Hematopoietic multipotent progenitor cell treated with erythropoietin and hydrocortisone succinate and interleukin-3 and kit ligand, for 4 days (in vitro differentiated cells): ENCODE measurements at places on chromosomes 1 and 21.
A peak's percentile ranks its signal among the peaks of the same experiment; 100 is the strongest.

DNA sequence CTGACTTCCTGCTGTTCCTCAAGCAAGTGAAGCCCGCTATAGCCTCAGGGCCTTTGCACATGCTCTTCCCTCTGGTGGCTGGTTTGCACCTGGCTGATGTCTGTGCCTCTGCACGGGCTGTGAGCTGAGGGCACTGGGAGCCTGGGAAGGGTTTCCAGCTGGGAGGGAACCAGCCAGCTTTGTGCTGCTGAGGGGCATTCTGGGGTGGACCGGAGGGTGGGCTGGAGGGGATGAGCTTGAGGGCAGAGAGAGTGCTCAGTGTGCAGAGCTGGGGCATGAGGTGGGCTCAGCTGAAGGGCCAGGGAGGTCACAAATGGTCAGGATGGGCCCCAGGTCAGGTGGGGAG, 305.7 kb downstream of the MATN1 start:
- no peak for DNase-seq

DNA sequence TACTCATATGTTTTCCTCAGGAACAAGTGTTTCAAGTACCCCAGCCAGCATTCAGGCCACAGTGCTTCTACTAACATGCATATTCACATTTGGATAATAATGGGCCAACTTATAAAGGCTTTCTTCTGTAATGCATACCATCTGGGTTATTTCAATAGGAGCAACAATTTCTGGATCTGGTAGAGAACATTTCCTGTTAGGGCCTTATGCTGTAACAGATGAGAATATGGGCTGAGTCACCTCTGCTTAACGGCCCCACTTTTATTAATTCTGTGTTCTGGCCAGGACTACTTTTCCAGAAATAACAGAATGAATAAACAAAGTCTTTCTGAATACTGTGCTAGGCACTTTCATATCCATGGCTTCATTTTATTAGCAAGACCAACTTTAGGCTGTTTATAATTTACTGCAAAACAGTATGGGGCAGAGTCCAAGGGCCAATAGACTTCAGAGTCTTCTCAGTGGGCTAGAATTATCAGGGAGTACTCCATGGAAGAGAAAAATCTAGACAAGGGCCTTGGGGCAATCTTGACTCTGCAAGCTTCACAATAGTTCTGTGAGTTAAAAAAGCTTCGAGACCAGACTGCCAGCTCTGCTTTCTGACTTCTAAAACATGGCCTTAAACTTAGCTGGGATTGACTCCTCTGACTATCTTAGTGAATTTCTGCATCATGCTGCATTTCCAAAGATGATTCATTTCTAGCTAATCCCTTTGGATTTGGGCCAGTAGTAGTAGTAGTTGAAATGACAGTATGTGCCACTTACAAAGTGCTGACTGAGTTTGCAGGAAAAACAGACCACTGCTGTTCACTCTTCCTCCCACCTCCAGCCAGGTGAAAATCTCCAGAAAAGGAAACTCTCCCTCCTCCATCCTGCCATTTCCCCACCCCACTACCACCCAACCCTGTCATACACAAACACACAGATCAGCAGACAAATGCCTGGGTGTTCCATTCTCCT, 8.2 kb upstream of the SSX2IP start:
- no peak for DNase-seq

- DNase-seq = no peak
These were observed at the start of gene VWA5B1 for GRCh38 chr1:20290624-20291597. Gene VWA5B1 (plus strand): TSS chr1:20290875. CDS start chr1:20310602, 19,727 bp downstream.

- no peak for DNase-seq
These were observed 417.0 kb downstream of the PTBP2 start for GRCh38 chr1:97138515-97139032.

GRCh38 chr1:187641907-187642306, 813.2 kb downstream of the PLA2G4A start:
- no peak for DNase-seq

DNA sequence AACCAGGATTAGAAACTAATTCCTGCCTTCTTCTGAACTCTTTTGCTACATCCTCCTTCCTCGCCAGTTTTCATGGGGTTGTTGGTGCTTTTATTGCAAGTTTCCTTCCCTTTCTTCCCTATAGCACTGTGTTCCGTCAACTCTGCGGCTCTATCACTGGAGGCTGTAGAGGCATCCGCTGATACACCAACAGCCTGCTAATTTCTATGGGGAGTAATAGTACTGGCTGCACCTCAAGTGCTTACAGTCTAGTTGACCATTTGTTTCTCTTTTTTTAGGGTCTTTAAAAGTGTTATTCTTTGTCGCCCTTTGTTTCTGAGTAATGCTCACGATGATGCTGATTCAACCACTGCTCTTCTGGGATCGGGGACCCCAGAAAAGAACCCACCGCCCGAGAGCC, 746 bp downstream of the MIS18A start:
- peak; percentile 58 for DNase-seq

DNA sequence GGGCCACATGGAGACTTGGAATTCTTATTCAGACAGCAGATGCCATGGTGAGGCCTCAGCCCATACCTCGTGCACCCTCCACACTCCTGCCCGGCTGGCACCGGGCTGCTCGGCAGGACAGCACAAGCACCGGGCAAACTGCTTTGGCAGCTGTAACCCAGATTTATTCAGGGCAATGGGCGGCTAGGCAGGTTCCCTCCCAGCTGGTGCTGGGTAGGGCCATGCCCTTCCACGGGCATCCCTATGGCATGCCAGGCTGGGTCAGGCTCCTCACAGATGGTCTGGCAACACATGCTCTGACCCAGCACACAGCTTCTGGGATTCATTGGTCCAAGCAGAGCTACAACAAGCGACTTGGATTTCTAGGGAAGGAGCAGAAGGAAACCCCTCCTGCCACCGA, 53.4 kb downstream of the ATP1A1 start:
- DNase-seq = no peak

DNA sequence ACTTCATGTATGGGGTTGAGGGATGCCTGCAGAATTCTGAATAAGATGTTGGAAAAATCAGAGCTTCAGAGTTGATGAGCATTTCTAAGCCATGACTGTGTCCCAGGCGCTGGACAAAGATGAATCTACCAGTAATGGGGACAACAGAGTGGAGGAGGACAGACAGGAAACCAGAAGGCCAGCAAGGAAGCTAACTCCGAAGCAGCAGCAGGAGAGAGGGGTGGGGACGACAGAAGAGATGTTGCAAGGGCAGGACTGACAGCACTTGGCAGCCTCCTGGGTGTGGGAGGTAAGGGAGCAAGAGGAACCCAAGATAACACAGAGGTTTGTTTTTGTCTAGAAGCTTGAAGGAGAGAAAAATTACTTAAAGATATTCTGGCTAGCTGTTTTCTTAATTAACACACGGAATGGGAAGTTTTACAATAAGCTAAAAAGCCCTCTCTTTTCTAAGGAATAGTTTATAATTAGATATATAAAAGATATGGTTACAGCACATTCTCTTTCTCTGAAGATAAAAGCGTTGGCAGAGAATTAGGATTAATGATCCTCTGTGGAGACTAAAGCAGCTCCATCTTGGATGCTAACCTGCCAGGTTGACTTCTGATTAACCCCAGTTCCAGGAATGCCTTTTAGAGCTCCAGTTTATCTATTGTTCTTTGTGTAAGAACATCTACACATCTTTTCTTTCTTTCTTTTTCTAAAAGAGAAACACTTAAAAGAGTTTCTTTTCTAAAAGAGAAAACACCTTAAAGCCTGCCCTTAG, 92.7 kb downstream of the TENT5C start:
- DNase-seq = no peak

GRCh38 chr1:47431534-47431933, 6.3 kb upstream of the FOXD2 start:
- no peak for DNase-seq

DNA sequence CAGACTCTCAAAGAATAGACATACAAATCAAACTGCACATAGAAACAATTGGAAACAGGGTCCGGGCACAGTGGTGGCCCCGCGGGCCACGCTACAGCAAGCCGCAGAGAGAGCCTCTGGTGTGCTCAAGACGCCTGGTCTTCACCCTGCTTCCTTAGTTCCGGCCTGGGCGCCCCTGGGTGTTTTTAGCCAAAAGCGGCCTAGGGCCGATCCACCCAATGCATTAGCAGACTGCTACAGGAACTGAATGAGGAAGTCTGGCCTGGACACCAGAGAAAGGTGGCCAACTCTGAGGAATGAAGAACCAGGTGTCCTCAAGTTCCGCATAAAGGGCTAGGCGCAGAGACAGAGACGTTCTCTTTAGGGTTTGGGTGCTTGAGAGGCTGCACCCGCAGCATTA, 1.7 kb downstream of the PRRX1 start:
- DNase-seq = peak; percentile 20

- no peak for DNase-seq
These were observed 82.7 kb upstream of the ESRRG start for GRCh38 chr1:216805953-216806352.

- no peak for DNase-seq
These were observed 41.2 kb downstream of the DPT start for GRCh38 chr1:168687816-168688215.

DNA sequence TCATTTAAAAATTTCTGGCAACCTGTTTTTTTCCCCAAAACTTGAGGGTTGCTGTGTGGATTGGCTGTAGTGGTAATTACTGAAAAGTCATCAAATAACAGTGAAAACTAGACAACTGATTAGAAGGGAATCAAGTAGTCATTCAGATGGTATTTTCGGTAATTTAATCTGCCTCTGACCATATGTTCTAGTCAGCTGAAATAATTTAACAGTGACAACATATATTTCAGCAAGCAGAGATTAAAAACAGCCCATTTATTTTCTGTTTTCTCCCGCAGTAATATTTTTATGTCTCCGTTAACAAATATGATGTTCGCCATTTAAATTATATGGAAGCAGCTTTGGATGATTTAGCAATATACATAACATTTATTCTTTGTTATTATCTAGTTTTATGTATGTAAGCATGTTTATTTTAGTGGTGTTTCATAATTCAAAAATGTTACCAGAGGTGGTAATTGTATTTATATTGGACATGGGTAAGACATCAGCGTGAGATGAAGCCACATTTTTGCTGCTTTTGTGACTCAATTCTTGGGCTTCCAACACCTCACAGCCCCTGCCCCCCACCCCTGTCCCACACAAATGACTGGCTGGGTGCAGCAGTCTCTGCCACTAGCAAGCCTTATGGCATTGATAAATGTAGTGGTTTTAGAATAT, 104.4 kb downstream of the GALNT2 start:
- no peak for DNase-seq

GRCh38 chr1:107533436-107533835, 392.6 kb downstream of the NTNG1 start:
- no peak for DNase-seq

- DNase-seq = no peak
These were observed 393 bp downstream of the ELAPOR1 start for GRCh38 chr1:109114342-109114674.

- no peak for DNase-seq
These were observed 54.9 kb upstream of the DIPK1A start for GRCh38 chr1:93016171-93016570.

GRCh38 chr1:99713006-99713405, 53.4 kb downstream of the FRRS1 start:
- DNase-seq = no peak

GRCh38 chr1:169509354-169509753, 23.6 kb upstream of the SLC19A2 start:
- DNase-seq = peak; percentile 40

GRCh38 chr1:5475572-5475971, 516.7 kb downstream of the NPHP4 start:
- DNase-seq = no peak

GRCh38 chr1:54537611-54538010, 10.4 kb upstream of the ACOT11 start:
- DNase-seq = no peak

DNA sequence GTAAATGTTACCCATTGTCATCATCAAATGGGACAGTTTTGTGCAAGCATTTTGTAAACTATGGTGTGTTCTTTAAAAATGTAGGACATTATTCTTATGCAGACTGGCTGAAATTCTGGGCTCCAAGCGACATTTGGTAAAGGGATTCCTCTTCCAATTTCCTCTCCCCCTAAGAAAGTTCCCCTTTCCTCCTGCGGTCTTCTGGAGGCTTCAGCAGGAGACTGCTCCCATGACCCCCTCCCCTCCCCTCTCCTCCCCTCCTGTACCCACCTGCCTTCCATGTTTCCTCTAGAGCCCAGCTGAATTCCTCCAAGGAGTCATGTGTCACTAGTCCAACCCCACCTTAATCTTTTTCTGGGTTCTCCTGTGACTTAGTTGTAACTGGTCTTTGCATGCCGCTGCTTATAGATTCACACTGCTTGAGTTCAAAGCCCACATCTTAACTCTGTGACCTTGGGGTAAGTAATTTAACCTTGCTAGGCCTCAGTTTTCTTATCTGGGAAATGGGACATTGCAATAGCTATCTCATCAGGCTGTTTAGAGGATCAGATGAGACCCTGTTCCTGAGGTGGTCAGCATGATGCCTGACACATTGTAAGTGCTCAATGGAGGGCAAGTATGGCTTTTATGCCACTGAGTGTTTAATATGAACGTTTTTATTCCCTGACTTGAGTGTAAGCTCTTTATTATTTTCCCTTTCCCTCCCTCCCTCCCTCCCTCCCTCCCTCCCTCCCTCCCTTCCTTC, 69.9 kb upstream of the WDR26 start:
- no peak for DNase-seq

DNA sequence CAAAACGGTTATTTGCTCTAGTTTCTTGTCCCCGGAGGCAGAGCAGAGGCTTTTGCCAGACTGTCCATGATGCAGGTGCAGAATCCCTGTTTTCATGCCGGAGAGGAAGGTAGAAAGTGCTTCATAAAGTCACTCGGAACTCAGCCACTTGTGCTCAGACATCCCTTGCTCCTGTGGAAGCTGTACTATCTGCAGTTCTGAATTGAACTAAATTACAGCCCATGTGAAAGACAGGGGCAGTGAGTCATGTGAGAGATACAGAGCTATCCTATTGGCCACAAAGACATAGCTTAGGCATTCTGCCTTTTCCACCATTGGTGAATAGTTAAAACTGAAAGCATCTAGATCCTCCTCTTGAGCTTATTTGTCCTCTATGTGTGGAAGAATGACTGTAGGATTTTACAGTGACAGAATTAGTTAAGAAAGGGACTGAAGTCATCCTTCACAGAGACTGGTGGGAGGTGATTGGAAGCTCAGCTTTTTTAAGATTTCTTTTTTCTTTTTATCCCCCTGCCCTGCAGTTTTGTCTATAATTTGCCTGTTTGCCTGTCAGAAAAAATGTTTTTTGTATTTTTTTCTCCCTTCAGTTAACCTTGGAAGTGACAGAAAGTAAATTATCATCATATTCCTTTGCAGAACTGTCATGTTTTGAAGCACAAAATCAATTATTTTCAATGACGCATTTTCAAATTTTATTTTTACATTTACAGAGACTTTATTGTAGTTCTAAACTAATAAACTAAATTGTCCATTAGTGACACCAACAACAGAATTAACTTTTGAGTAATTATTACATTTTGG, 298.6 kb downstream of the PTPRC start:
- DNase-seq = peak; percentile 97

- no peak for DNase-seq
These were observed 30.9 kb downstream of the LPAR3 start for GRCh38 chr1:84861988-84862644.

DNA sequence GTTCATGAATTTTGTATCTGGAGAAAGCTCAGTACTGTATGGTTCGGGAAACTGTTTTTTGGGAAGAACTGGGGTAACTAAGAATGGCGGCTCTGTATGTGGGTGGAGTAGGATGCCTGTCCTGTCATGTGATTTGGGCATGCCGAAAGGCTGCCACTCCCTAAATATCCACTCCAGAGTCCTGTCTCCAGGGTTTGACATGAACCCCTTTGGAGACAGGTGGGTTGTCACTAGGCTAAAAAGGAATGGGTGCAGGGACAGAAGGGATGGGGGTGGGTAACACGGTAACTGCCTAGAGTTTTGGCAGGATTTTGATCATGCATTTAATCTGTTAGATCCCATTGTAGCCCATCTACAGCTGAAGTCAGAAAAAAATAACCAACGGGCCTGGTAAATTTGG, 150.1 kb downstream of the KCNJ6 start:
- no peak for DNase-seq
